ENCODE measurements at places on chromosomes 6 and 20.

DNA sequence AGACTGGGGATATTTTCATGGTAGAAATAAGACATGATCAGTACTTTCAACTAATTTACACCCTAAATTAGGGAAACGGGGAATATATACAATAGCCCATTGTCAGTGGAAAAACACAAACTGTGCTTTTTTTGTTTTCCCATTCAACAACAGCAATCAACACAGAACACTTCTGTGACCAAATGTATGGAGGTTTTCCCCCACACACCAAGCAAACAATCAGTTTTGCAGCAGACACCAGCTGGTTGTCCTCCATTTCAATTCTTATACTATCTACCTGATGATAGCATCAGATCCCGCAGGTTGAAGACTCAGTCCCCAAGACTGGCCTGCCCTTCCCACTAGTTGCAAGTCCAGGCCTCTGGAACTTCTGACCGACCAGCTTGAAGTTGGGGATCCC, 4.5 kb downstream of the HINT3 start:
- DNase-seq, result no peak

GRCh38 chr6:51633424-51633823, 454.0 kb downstream of the PKHD1 start:
- DNase-seq, result no peak

DNA sequence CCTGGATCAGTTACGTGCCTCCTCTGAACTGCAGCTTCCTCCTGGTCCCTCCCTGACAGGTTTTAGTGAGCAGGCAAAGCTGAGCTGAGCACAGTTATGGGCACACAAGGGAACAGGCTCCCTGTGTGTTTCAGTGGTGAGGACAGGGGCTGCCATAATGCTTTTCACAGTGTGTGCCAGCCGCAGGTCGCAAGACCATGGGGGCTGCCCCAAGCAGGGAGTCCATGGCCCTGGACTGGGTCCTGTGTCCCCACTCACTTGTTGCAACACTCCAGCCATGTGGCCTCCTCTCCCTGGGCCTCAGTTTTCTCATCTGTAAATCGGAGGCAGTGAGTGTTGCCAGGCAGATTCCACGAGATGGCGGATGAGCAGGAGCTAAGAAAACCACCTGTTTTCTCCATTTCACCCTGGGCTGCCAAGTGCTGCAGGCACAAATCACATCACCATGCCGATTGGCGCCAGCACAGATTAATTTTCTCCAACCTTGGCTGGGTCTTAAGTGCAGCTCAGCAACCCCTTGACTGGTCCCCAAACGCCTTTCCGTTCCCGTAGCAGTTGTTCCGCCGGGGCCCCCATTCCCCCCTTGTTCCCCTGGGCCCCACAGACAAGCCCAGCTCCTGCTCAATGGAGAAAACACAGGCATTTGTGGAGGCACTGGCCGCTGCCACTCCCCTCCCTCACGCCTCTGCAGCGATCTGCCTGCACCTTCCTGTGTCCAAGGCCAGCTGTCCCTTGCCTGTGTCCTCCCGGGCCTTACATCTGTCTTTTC, 57.1 kb upstream of the NNAT start:
- no peak for DNase-seq

- no peak for DNase-seq
Measured at GRCh38 chr6:34095741-34096140, 50.1 kb downstream of the GRM4 start.

- DNase-seq, result no peak
Measured at GRCh38 chr6:128482642-128483041, 37.8 kb downstream of the PTPRK start.

- DNase-seq, result no peak
Measured at GRCh38 chr20:57409672-57410397, 18.6 kb downstream of the RBM38 start.

DNA sequence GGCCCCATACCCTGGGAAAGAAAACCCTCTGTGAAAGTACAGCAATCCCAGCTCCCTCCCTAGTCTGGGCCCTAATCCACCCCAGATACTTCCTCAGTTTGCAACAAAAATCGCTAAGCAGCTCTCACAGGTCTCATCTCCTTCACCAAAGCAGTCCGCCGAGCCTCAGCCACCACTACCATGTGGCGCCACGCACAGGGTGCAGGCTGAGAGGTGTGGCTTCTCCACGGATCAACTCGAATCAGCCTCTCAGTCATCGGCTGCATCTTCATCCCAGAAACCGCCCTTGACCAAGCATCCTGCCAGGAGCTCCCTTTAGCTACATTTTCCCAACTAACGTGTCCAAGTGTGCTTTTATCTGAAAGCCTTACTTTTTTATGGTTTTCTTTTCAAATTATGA, 50.7 kb downstream of the ANKRD60 start:
- no peak for DNase-seq

- no peak for DNase-seq
Measured at GRCh38 chr6:53761036-53761435, 33.8 kb upstream of the LRRC1 start.

DNA sequence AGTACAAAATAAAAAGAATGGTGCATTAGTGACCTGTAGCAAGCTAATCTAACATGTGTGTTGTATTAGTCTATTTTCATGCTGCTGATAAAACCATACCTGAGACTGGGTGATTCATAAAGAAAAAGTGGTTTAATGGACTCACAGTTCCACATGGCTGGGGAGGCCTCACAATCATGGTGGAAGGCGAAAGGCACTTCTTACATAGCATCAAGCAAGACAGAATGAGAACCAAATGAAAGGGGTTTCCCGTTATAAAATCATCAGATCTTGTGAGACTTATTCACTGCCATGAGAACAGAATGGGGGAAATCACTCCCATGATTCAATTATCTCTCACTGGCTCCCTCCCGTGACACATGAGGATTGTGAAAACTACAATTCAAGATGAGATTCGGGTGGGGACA, 45.4 kb upstream of the AIG1 start:
- DNase-seq, result no peak

DNA sequence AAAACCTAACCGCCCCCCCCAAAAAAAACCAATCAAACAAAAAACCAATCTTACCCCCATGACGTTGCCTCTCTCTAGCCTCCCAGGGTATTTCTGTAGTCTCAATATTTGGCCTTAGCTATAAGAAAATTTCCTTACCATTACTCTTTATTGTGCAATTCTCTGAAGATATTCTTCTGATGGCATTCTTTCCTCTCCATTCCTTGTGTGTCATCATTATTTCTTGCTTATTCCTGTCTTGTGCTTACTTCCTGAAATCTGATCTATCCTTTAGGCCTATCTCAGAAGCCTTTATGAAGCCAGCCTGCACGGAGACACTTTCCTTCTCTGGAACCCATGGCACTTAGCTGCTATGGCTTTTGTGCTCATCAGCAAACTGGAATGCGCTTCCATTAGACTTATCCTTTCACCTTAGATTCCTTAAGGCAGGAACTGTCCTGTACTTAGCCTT, 65.9 kb upstream of the DDR1 start:
- DNase-seq, result no peak

DNA sequence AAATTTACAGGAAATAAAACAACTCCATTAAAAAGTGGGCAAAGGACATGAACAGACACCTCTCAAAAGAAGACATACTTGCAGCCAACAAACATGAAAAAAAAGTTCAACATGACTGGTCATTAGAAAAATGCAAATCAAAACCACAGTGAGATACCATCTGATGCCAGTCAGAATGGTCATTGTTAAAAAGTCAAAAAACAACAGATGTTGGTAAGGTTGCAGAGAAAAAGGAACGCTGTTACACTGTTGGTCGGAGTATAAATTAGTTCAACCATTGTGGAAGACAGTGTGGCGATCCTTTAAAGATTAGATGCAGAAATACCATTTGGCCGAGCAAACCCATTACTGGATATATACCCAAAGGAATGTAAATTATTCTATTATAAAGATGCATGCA, 858.0 kb upstream of the FLRT3 start:
- DNase-seq, result no peak

DNA sequence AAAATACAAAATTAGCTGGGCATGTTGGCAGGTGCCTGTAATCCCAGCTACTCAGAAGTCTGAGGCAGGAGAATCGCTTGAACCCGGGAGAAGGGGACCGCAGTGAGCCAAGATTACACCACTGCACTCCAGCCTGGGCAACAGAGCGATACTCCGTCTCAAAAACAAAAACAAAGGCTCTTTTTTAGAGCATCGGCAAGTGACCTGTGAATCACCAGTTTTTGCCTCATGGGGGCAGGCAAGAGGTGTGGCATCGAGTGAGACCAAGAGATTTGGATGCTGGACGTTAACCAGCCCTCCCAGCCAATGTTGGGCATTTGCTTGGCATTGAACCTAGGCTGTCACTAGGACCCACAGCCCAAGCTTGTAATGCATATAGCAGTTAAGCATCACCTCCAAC, 14.6 kb upstream of the CDK5RAP1 start:
- DNase-seq, result no peak

- DNase-seq, result no peak
Measured at GRCh38 chr6:151276112-151276740, 36.5 kb downstream of the AKAP12 start.

- no peak for DNase-seq
Measured at GRCh38 chr20:41299899-41300298, 17.6 kb downstream of the ZHX3 start.

- DNase-seq, result no peak
Measured at GRCh38 chr6:133355922-133356321, 114.8 kb downstream of the EYA4 start.

- DNase-seq, result no peak
Measured at GRCh38 chr20:35586751-35587425, 28.7 kb upstream of the SPAG4 start.

GRCh38 chr6:48881551-48881950, 581.5 kb downstream of the MMUT start:
- no peak for DNase-seq

- DNase-seq, result no peak
Measured at GRCh38 chr6:29461021-29461814, 4.3 kb downstream of the OR2H1 start.

DNA sequence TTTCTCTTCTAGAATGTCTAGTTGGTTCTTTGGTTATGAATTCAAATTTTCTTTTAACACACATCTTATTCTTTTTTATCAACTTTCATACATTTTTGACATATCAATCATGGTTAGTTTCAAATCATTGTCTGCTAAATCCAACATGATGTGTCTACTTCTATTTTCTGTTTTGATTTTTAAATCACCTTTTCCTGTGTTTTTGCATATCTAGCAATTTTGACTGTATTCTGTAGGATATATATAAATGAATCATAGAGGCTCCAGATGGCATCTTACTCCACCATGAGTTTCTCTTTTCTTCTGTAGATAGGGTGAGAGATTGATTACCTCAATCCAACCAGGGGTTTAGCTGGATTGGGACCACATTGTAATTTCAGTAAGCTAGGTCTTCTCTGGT, 34.3 kb upstream of the CARMIL1 start:
- no peak for DNase-seq

DNA sequence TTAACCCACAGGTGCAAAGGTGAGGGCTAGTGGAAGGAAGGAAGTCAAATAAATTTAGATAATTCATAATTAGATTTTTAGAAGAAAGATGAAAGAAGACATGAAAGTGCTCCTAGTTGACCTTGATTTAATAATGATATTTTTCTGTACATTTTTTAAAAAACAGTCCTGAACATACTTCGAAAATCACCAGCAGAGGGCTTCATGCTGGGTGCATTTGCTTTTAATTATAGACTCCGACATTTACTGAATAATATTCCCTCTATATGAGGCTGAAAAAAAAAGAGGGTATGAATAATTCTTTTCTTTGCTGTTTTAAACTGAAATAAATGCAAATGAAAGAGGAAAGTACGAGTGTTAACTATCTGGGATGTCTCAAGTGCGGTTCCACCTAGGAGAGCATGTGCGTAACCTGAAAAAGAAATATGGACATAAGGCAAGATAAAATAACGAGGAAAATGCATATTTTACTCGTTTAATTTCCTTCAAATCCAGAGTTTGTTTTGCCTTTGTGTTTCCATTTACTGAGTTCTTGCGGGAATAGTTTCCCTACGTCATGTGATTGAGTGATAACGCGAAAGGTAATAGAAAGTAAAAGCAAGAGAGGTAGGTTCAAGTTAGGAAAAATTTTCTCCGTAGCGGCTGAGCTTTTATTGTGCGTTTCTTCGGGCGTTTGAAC, 3.1 kb upstream of the TFAP2B start:
- no peak for DNase-seq

GRCh38 chr6:157795841-157796240, 27.2 kb upstream of the SNX9 start:
- DNase-seq, result no peak

- no peak for DNase-seq
Measured at GRCh38 chr6:136471922-136472321, 78.3 kb downstream of the MAP7 start.

DNA sequence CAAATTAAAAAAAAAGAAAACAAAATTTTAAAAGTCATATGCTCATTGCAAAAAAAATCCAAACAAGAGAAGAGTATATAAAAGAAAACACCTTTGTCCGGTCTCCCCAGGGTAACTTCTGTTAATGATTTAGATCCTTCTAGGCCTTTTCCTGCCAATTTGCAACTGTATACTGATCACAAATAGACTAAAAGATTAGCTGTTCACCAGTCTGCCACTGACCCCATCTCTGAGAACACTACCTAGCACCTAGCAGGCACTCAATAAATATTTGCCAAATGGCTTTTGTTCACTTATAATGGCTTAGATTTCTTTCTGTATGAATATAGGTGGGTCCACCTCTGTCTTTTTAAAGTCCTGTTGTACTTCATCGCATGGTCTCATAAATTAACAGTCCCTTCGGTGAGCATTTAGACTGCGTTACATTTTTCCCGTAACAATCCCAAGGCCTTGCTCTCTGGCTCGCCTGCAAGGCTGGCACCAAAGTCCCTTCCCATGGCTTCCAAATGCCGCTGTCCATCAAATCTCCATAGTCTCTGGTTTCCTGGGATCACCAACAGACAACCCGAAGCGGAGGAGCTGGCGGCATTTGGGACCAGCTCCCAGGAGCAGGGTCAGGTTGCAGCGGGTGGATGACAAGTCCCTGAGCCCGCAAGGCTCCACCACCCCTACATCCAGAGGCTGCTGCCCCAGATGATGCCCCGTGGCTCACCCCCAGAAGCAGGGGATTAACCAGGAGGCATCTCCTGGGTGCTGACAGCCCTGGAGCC, 11.8 kb downstream of the JPH2 start:
- no peak for DNase-seq

DNA sequence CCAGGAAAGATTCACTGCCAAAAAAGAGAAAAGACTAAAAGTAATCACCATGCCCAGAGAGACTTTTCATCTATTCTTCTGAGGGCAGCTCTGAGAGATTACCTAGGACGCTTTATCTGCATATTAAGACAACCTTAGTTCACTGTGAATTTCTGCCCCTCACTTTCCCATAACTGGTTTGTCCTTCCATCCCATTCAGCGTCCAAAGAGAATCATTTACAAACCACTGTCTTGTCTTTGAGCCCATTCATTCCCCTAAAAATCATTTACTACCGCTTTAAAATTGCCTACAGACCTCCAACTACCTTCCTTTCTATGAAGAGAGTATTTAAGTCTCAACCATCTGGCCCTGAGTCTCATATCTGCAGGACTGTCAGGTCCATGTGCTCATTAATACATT, 149.0 kb downstream of the PDSS2 start:
- DNase-seq, result no peak

All from effector memory CD8-positive, alpha-beta T cell (primary cell).